ENCODE measurements at places on chromosomes 6 and 20.

GRCh38 chr20:12984069-12984765, 24.6 kb upstream of the SPTLC3 start:
- no peak for DNase-seq

- no peak for DNase-seq
These were observed 79.8 kb downstream of the QKI start for GRCh38 chr6:163494279-163494727.

DNA sequence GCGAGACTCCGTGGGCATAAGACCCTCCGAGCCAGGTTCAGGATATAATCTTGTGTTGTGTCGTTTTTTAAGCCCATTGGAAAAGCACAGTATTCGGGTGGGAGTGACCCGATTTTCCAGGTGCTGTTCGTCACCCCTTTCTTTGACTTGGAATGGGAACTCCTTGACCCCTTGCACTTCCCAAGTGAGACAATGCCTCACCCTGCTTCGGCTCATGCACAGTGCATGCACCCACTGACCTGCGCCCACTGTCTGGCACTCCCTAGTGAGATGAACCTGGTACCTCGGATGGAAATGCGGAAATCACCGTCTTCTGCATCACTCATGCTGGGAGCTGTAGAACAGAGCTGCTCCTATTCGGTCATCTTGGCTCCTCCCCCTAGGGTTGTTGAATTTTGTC, 307.7 kb upstream of the DEFB115 start:
- no peak for DNase-seq

DNA sequence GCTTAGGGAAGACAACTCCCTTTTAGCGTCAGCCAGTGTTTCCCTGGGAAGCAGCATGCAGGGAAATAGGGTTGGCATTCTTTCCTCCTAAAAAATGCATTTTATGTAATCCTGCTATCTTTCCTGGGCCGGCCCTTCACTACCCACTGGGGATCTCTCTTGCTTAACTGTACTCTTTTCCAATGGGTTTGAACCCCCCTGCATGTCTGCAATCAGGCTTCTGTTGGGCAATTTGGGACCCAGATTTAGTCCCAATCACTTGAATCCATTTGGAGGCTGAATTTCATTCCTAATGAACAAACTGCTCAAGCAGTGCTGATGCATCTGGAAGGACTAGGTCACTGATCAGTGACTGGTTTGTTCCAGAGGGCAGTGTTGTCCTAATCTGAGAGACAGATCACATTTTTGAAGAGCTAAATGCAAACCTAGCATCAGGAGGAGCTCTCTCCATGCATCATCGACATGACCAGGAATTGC, 152.0 kb downstream of the TSHZ2 start:
- DNase-seq, result no peak

GRCh38 chr6:10793035-10793434, 45.3 kb downstream of the MAK start:
- DNase-seq, result no peak

DNA sequence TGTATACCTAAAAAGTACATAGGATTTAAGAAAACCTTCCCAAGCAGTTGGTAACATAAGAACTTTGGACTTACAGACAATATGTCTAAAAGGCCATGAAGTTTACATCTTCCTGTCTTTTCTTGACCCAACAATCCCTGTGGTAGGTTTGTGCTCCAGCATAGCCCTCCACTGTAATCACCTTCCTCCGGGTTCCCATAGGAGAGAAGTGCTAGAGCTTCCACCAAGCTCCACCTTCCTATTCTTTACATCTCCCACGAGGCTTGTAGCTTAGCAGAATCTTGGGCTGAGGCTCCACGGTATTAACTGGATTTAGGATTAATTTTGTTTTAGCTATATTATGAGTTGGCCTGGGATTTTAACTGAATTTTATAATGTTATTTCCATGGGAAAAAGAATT, 23.3 kb downstream of the ADGRG6 start:
- no peak for DNase-seq

- no peak for DNase-seq
These were observed 35.7 kb downstream of the CEBPB start for GRCh38 chr20:50226093-50226974.

DNA sequence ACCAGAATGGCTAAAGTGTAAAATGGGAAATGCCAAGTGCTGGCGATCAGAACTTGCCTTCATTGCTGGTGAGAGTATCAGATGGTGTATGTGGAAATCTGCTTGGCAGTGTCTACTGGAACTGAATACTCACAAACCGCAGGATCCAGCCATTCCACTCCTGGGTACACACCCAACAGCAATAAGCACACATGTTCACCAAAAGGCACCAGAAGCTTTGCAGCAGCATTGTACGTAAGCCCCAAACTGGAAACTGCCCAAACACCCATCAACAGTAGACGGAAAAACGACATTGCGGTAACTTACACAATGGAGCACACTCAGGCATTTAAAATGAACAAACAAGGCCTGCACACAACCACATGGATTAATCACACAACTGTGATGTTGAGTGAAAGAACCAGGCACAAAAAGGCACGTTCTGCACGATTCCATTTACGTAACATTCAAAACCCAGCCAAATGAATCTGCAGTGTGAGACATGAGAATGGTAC, 37.3 kb upstream of the BPIFA2 start:
- no peak for DNase-seq

- no peak for DNase-seq
These were observed 324.7 kb upstream of the JARID2 start for GRCh38 chr6:14921170-14921569.

DNA sequence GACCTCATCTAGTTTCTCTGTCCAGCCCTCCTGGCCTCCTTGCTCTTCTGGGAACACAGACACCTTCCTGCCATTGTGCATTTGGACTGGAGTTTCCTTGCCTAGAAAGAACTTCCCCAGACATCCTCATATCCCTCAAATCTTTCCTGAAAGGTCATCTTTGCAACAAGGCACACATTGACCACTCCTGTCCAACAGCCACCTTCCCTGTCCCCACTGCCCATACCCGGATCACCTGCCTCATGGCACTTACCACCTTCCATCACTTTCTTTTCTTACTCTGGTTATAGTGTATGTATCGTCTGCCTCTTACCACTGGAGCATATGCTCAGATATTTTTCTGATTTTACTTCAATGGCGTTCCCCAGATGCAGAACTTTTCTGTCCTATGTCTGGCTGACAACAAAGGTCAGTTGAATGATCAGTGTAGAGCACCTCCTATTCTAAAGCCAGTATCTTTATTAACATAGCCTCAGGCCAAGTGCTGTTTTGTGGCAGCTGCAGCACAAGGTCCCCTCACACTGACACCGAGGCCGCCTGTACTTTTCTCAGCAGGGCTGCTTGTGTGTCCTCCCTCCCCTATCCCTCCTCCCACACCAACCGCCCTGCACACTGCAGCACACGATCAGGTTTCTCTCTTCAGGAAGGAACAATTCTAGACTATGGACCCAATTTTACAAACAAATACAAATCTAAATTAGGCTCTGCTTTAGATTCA, 4.1 kb downstream of the HLA-C start:
- DNase-seq, result no peak

DNA sequence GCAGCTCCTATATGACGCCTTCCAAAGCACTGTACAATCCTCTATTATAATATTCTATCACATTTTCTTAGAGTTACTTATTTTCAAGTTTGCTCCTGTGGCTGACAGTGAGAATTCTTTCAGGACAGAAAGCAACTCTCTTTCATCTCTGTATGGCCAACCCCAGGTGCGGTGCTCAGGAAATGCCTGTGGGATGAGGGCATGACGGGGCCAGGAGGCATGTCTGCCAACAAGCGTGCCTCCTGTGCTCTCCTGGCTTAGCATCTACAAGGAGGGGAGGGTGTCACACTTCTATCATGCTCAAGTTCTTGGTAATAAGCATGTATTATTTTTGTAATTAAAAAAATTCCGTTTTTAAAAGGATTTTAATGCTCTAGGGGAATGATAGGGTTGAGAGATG, 11.4 kb downstream of the MRPL14 start:
- no peak for DNase-seq

- DNase-seq, result no peak
These were observed 12.4 kb upstream of the HMGN3 start for GRCh38 chr6:79246891-79247290.

- DNase-seq, result no peak
These were observed 17.3 kb upstream of the SNRPB2 start for GRCh38 chr20:16712511-16712947.

- no peak for DNase-seq
These were observed 13.7 kb upstream of the STMND1 start for GRCh38 chr6:17088091-17088611.

GRCh38 chr20:24698706-24699206, 229.3 kb downstream of the SYNDIG1 start:
- DNase-seq, result no peak

- DNase-seq, result no peak
These were observed 297.8 kb upstream of the RSPO3 start for GRCh38 chr6:126820634-126821033.

DNA sequence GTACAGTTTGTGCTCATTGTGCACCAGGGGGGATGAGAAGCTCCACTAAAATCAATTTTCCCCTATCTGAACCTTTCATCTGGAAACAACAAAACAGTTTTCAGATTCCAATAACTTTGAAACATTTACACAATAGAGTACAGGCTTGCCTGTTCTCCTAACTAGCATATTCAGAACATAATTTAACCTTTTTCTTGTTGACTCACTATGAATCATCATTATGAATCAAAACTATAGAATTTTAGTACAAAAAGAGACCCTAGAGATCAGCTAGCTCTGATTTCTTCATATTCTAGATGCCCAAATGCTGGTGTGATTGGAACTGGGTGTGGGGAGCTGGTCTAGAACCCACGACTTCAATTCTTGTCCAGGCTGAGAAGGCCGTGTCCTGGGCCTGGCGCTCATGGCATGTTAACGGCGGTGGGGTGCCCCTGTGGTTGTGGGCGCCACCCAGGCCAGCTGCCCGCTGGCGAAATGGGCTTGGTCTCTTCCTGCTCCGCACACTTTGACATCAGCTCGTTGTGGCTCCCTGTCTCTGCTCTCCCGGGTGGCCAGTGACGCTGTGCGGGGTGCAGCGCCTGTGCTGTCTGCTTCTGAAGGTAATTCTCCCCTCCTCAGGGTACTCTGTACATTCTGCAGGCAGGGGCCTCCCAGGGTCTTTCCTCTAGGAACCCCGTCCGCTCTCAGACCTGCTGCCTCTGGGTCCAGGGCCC, 29.9 kb upstream of the AGPAT4 start:
- no peak for DNase-seq

- peak; percentile 15 for DNase-seq
These were observed 445.4 kb upstream of the DEFB115 start for GRCh38 chr20:30811885-30812671.

- DNase-seq, result no peak
These were observed 74.2 kb upstream of the RNF217 start for GRCh38 chr6:124887872-124888580.

GRCh38 chr20:60453388-60454246, 495.4 kb downstream of the CDH26 start:
- no peak for DNase-seq

DNA sequence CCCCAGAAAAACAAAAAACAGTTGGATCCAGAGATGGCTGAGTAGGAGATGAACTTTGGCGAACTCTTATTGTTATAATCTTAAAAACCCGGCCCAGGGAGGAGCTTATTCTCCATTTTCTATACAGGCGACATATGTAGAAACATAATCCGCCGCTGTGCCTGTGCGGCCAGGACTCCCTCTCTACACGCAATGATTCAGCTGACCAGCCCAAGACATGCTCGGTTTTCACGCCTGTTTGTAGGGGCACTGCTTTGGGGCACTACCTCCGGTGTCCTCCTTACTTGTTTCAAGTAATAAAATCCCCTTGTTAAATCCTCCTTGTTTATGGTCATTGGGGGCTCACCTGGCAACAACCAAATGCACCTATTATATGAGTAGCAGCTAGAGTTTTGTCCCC, 89.9 kb downstream of the SEL1L2 start:
- no peak for DNase-seq

- DNase-seq, result no peak
These were observed 15.9 kb downstream of the PNPLA1 start for GRCh38 chr6:36285797-36286196.

- DNase-seq, result no peak
These were observed 90.0 kb upstream of the SAMD5 start for GRCh38 chr6:147418523-147418922.

- no peak for DNase-seq
These were observed 12.2 kb downstream of the RRP36 start for GRCh38 chr6:43033496-43034189.

GRCh38 chr6:149306967-149307366, 10.5 kb upstream of the TAB2 start:
- no peak for DNase-seq

DNA sequence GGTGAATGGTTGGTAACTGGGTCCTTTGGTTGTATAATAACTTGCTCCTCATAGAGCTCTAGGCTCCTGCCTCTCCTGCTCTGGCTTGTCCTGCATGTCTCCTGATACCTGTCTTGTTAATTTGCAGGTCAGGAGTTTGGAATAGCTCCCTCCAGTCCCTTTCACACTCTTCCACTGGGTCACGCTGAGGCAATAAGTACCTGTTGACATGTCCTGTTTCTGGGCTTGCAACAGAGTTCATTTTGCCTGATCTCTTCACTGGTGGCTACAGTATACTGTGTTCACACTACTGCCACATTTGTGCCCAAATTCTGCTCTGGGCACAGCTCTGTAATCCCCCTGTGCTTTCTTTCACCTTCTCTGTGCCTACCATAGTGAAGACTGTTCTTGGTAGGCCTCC, 25.4 kb upstream of the C20orf144 start:
- DNase-seq, result no peak

GRCh38 chr6:935582-935981, 242.6 kb upstream of the EXOC2 start:
- DNase-seq, result no peak

DNA sequence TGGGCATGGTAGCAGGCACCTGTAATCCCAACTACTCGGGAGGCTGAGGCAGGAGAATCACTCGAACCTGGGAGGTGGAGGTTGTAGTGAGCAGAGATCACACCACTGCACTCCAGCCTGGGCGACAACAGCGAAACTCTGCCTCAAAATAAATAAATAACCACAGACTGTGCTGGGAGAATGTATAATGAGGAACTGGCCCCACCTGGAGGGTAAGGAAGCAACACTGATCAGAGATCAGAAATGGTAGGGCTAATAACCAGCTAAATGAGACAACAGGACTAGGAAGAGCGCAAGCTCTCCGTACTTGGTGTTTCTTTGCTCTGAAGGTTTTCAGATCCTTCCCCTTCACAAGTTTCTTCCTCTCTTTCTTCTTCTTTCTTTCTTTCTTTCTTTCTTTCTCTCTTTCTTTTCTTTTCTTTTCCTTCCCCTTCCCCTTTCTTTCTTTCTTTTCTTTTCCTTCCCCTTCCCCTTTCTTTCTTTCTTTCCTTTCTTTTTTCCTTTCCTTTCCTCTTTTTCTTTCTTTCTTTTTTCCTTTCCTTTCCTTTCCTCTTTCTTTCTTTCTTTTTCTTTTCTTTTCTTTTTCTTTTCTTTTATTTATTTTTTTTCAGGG, 14.6 kb downstream of the CCM2L start:
- no peak for DNase-seq

DNA sequence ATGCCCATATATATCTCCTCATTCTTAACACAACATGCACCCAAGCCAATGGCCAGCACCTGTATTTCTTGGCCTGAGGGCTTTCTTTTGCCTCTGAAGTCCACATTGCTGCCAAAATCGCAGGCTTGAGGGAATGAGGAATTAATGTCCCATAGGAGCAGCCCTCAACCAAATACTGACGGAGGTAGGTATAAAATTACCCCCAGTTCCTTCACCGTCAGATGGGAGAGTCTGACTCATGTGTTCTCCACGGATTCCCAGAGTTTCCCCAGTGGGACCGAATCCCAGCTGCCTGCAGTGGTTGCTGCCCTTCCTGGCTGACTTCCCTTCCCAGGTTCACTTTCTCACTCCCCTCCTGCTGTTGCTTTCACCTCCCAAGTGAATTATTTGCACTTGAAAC, 602.2 kb upstream of the NOX3 start:
- no peak for DNase-seq

GRCh38 chr6:18022398-18023231, 35.2 kb upstream of the KIF13A start:
- DNase-seq, result no peak

Data from GM12864 (cell line).